ENCODE measurements at places on chromosomes 3 and 15.

- DNase-seq = no peak
Observed at GRCh38 chr15:31200735-31201151, 99.2 kb upstream of the TRPM1 start.

DNA sequence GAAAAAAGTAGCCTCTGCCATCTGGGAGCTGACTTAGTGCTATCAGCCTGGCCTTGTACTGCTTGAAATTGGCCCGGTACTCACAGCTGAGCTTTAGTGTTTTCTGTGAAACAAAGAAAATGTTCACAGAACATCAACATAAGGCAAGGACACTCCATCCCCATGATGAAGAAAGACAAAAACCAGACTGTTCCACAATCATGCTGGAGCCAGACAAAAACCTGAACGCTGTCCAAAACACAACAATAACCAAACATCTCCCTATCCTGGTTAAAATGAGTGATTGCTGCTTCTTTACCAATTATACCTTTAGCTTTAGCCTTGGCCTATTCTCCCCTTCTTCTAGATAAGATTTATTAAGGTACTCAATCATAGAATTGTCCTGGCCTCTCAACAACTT lies 153.9 kb downstream of the CPNE4 start:
- no peak for DNase-seq

DNA sequence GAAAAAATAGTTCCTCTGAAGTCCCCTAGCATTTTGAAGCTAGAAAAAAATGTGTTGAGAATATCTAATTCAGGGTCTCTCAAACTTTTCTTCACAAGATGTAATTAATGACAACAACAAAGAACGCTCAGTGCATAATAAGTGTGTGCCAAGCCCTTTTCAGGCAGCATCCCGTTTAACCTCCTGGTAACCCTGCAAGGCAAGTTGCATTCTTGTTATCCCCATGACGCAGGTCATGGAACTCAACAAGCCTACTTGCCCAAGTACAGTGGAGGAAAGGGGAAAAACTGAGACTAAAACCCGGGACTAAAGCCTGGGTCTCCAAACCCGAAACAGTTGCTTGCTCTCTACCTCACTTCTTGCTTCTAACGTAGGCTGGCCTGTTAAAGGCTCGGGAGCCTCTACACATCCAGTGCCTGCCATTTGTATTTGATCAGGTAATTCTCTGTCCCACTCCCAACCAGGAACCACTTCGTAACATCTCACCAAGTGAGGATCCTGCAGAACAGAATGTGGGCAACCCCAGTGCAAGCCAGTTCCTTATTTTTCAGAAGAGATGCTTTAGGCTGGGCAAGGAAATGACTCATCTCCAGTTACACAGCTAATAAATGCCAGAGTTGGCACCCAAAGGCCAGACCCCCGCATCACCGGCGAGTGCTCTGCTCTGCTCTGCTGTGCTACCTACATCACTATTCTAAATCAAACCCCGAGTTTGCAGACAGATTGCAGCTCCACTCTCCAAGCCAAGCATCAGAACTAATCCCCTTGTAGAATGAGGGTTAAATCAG lies 28.3 kb downstream of the LMCD1 start:
- no peak for DNase-seq

- no peak for DNase-seq
Observed at GRCh38 chr3:3705090-3705775, 94.0 kb upstream of the LRRN1 start.

- no peak for DNase-seq
Observed at GRCh38 chr3:114586119-114586518, 292.3 kb downstream of the TIGIT start.

DNA sequence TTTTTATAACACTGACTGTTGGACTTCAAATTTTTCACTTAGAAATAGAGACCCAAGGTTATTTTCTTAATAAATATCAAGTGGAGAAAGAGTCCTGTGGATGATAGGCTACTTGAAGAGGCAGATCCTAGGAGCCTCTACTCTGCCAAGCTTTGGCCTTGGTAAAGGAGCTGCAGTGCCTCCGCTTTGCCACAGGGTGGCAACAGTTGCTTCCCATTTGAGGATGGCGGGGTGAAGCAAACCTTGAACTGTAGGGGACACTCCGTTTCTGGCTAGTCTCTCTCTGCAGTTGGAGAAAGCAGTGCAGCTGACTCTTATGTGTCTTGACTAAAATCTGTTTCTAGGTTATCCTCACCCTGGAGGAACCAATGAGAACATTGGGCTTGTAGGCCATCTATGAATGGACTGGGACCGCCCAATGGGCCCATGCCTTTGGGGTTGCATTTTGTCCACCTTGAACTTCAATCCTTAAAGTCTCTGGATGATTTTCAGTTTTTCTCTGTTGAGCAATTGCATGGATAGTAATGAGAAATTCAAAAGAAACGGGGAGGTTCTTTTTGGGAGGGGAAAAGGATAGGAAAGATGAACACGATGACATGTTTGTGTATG lies 9.8 kb downstream of the SCG5 start:
- peak; percentile 48 for DNase-seq

DNA sequence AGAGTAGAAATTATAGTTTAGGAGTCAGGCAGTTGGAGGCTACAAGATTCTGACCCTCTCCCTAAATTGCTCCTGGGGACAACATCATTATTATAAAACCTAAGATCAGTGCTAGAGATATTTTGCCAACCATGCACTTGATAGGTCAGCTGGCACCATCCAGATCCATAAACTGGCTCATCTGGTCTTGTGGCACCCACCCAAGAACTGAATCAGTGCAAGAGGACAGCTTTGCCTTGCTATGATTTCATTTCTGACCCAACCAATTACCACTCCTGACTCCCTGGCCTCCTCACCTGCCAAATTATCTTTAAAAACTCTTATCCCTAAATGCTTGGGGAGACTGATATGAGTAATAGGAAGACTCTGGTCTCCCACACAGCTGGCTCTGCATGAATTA lies 461.1 kb upstream of the TGFBR2 start:
- DNase-seq = no peak

DNA sequence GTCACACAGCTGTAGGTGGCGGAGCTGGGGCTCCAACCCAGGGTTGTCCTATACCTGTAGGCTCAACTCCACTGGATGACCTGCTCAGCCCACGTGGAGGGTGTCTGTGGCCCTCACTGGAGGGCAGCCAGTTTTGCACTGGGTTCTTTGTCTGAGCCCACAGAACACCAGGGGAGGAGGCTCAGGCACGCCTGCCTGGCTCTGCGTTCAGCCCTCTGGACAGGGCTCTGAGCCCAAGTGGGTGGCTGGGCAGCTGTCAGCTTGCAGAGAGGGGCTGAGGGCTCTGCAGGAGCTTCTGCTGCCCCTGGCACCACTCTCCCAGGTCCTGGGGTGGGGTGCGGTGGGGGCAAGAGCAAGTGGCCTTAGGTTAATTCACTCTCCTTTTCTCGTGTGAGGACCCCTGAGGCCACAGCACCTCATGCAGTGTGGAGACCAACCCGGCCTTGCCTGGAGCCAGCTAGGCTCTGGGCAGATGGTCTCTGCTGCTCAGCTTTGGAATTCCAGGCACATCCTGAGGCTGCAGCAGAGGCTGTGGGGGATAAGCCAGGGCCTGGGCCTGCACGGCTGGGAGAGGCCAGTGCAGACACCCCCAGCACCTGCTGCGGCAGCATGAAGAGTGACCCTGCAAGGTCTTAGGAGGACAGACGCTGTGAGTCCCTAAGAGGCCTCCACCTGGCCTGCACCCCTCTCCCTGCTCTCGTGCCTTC lies 23.5 kb downstream of the DUSP7 start:
- DNase-seq = no peak

DNA sequence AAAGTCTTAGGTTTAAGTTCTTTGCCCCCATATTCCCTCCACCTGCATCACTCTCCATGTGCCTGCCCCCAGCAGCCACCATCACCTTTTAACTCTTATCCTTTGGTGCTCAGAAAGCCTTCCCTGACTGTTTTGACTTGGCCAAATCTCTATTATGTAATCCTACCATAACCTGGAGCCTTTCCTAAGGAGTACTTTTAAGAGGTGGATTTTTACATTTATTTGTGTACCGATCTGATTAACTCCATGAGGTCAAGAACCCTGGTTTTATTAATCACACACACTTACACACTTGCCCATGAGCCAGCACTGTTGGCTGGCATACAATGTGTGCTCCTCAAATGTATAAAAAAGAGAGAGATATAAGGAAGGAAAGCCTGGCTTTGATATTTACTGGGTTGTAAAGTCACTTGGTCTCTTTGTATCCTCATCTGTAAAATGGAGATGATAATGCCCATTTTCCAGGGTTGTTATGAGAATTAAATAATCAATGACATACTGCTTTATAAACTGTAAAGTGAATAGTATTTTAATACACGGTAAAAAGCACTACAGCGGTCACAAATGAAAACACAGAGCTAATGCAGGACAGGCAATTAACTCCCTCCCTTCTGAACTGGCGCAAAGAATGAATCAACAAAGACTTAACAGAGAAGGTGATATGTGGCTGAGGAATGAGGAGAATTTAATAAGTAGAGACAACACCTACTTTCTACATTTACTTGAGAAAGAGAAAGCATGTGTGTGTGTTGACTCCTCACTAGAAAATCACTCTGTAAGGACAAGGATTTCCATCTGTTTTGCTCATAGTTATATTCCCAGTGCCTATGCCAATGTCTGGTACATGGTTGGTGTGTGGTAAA lies 45.4 kb downstream of the ATP13A4 start:
- no peak for DNase-seq

DNA sequence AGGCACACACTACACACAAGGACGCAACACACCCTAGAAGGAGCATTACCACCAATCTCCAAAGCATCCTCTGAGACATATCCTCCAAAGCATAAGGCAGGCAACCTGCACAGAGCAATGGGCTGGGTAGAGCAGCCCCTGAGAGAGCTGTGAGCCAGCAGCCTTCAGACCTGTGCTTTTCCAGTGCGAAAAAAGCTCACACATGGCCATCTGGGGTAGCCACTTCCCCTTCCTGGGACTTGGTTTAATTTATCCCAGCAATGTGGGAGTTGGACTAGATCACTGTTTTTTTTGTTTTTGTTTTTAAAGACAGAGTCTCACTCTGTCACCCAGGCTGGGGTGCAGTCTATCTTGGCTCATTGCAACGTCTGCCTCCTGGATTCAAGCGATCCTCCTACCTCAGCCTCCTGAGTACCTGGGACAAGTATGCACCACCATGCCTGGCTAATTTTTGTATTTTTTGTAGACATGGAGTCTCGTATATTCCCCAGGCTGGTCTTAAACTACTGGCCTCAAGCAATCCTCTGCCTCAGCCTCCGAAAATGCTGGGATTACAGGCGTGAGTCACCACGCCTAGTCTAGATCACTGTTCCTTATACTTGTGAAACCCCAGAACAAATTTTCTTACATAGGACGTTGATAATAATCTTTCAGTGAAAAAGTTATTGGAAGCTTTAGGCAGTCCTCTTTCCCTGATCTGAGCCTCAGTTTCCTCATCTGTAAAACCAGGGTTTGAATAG lies 18.9 kb downstream of the PTPN23 start:
- DNase-seq = no peak

GRCh38 chr3:53996141-53996874 lies 104.6 kb upstream of the SELENOK start:
- DNase-seq = no peak

DNA sequence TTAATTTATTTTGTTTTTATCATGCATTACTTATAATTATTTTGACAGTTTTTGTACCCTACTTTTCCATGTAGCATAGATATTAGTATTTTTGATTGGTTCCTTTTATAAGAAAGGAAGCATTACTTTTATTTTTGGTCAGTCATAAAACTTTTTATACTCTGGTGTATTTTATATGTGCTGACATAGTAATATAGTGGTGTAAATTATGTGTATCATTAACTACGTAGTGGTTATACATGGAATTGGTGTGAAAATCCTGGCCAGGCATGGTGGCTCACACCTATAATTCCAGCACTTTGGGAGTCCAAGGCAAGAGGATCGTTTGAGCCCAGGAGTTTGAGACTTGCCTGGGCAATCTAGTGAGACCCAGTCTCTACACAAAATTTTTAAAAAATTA lies 18.8 kb upstream of the NIPA2 start:
- DNase-seq = no peak

DNA sequence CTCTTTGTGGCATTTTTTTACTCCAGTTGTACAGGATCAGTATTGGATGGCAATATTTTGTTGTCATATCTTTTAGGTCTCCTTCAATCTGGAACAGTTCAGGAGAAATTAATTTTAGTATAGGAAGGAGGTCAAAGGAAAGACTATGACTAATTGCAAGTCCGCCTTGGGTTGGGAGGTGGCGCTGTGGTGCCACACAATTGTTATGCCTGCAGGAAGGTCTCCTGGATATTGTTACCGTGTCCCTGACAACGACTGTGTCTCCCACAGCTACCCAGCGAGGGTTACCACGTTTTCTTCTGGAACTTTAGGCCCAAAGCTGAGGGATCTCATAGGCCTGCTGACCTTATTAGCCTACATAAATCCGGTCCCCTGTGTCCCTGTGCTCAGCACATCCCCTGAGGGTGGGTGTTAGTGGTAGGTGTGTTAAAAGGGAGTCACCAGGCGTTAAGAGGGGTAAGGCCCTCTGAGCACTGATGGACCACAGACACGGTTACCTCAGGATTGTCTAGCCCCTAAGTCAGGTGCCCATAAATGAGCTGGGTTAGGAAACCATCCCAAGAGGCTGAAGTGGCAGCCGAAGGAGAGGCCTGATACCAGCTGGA lies 31.5 kb downstream of the KCNAB1 start:
- peak; percentile 32 for DNase-seq

GRCh38 chr3:169457807-169458697 lies 205.5 kb downstream of the MECOM start:
- DNase-seq = no peak

GRCh38 chr3:46571684-46572083 lies 5.6 kb upstream of the LRRC2 start:
- no peak for DNase-seq

GRCh38 chr3:76753599-76753998 lies 286.3 kb upstream of the ROBO2 start:
- DNase-seq = no peak

GRCh38 chr3:188689101-188689574 lies 482.6 kb upstream of the TPRG1 start:
- peak; percentile 92 for DNase-seq

- no peak for DNase-seq
Observed at GRCh38 chr3:100084100-100084806, 30.0 kb downstream of the FILIP1L start.

DNA sequence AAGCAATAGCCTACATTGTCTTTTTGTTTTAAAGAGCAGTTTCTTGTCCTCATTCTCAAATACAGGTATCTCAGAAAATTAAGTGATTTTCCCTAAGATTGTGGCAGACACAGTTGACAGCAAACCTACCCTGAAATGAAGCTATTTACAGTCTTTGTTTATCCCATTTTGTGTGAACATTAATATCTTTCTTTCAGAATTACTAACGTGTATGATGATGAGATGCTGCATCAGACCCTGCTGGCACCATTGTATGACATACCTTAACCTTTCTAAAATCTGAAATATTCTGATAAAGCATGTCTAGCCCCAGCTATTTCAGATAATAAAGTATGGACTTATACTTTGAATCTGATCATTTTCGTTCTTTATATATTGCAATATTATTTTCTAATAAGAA lies 185.9 kb downstream of the RSRC1 start:
- DNase-seq = no peak

All from fibroblast of skin of left biceps (primary cell).